ENCODE measurements at places on chromosomes 6 and 20.

- no peak for DNase-seq
Measured at GRCh38 chr6:111555036-111555435, 50.6 kb downstream of the TRAF3IP2 start.

GRCh38 chr20:58719971-58720371 lies 27.4 kb downstream of the NPEPL1 start:
- DNase-seq: no peak

- peak; percentile 39 for DNase-seq
Measured at GRCh38 chr6:42898891-42899361, 16.9 kb upstream of the PTCRA start.

GRCh38 chr6:74764486-74764885 lies 441.4 kb downstream of the COL12A1 start:
- no peak for DNase-seq

DNA sequence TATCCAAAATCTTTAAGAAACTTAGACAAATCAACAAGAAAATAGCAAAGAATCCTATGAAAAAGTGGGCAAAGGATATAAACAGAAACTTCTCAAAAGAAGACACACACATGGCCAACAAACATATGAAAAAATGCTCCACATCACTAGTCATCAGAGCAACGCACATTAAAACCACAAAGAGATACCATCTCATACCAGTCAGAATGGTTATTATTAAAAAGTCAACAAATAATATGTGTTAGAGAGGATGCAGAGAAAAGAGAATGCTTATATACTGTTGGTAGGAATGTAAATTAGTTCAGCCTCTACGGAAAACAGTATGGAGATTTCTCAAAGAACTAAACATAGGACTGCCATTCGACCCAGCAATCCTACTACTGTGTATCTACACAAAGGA lies 212.0 kb upstream of the DTNBP1 start:
- no peak for DNase-seq

All from amniotic stem cell (primary cell).